Keratinocyte (primary cell): ENCODE measurements at places on chromosomes 5 and 9.
A peak's percentile ranks its signal among the peaks of the same experiment; 100 is the strongest.

GRCh38 chr9:113737517-113738271 lies 138.4 kb upstream of the ZNF618 start:
- no peak for DNase-seq

DNA sequence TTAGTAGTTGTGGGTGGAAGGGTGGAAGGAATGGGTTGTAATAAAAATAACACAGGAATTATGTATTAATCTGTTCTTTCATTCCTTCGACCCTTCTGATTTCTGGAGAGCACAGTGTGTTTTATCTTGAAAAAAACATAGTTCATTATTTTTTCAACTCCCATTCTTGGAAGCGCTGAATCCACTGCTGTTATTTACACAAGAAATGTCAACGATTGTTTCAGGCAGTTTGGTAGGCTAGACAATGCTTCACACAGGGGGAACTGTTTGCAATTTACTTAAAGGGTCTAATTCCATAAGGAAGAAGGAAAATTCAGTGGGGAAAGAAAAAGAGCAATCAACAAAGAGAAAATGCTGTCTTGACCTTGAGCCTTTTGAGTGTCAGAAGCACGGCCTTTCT lies 142.9 kb downstream of the TLE1 start:
- no peak for DNase-seq

GRCh38 chr9:21121595-21122251 lies 19.9 kb downstream of the IFNW1 start:
- no peak for DNase-seq

DNA sequence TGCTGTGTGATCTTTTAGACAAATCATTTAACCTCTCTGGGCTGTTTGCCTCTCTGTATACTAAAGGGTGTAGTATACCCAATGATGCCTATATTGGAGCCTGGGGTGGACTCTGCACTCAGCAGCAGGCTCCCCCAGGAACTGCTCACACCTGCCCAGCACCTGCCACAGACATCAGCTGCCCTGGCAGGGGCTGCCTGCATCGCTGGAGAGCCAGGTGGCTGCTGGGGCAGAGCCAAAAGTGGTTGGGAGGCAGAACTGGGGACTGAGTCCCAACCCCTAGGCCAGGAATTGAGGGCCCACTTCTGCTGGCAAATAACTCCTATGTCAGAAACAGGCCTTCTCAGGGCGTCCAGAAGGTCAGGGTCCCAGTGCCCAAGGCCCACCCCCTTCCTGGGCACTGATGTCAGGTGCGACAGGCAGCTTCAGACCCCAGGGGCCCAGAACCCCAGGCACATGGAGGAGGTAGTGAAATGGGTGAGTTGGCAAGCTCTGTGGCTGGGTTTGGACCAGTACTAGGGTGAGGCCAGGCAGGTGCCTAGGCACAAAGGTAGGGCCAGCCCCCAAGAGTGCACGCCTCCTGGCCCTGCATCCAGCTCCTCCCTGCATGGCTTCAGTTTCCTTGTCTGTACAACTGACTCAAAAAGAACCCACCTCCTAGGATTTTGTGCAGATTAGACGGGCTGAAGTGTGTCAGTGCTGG lies 5.8 kb downstream of the UNC5A start:
- no peak for DNase-seq

GRCh38 chr9:469672-470551 lies 255.2 kb downstream of the DOCK8 start:
- DNase-seq: peak; percentile 54

GRCh38 chr9:115650768-115651167 lies 502.8 kb upstream of the PAPPA start:
- DNase-seq: no peak

DNA sequence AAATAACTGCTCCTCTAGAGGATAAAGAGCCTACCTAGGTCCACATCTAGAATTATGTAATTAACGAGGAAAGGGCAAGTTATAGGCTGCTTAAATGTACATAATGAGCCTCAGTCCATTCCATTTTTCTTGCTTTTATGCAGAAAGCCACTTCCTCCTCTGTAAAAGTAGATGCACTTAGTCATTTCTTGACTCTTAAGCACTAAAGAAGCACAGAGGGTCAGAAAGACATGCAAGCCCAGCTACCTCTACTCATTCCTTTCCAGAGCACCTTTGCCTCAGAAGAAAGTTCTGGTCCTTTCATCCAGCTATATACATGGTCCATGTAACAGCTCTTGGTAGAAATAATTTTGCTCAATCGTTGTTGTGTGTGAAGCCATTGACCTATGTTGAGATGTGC lies 308.0 kb upstream of the NREP start:
- DNase-seq: no peak
